ENCODE measurements at places on chromosomes 1 and 21. TPM values are rescaled to one million over a fixed set of nuclear protein-coding genes. Genes with fewer than 3 reads are reported as not detected.

IGSF5 gene
- total RNA-seq, result not detected

ATAD3B gene
- 120 TPM for total RNA-seq

DIRAS3 gene
- 2.1 TPM for total RNA-seq

CNIH3 gene
- 4.2 TPM for total RNA-seq

TFF2 gene
- not detected for total RNA-seq

FYB2 gene
- total RNA-seq, result 5.0 TPM

F13B gene
- not detected for total RNA-seq

TCP10L gene
- not detected for total RNA-seq

TSTD1 gene
- total RNA-seq, result 112 TPM

LMX1A gene
- total RNA-seq, result not detected

ABCG1 gene
- total RNA-seq, result 118 TPM

FCRL4 gene
- total RNA-seq, result not detected

TMOD4 gene
- not detected for total RNA-seq

GJA5 gene
- total RNA-seq, result 46.5 TPM

GRCh38 chr1:77218477-77219165 lies 609 bp downstream of the PIGK start:
- no peaks in the 10 kb centered on the region for H3K36me3 ChIP-seq
- H3K27ac ChIP-seq, result peak overlapping the region; percentile 88
- no peaks in the 10 kb centered on the region for H3K27me3 ChIP-seq
- H3K4me3 ChIP-seq, result peak overlapping the region; percentile 54
- H3K4me1 ChIP-seq, result peaks cover 11% of the 10 kb centered on the region

DNA sequence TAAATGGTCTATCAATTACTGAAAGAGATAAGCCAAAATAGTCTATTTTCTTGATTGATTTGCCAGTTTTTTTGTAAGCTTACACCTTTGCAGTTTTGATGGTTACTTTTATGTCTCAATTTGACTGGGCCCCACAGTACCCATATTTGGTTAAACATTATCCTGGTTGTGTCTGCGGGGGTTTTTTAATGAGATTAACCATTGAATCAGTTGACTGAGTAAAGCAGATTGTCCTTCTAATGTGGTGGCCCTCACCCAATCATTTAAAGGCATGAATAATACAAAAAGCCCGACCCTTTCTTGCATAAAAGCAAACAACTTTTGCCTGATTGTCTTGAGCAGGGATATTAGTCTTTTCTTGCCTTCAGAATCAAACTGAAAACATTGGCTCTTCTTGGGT lies 650.0 kb upstream of the RGS18 start:
- no peaks in the 10 kb centered on the region for H3K27me3 ChIP-seq
- no peak overlapping the region for H3K27ac ChIP-seq
- H3K36me3 ChIP-seq, result no peaks in the 10 kb centered on the region
- no peaks in the 10 kb centered on the region for H3K4me1 ChIP-seq
- no peak for DNase-seq

GRCh38 chr21:45809421-45809820 lies 165.9 kb downstream of the PCBP3 start:
- no peak for DNase-seq
- no peak overlapping the region for H3K4me3 ChIP-seq
- no peaks in the 10 kb centered on the region for H3K36me3 ChIP-seq
- H3K27ac ChIP-seq, result no peak overlapping the region
- H3K27me3 ChIP-seq, result no peaks in the 10 kb centered on the region

- no peaks in the 10 kb centered on the region for H3K27me3 ChIP-seq
- no peak overlapping the region for H3K4me3 ChIP-seq
- DNase-seq, result no peak
- H3K36me3 ChIP-seq, result no peaks in the 10 kb centered on the region
Observed at GRCh38 chr1:67441739-67442281, 11.6 kb upstream of the SERBP1 start.

- no peak overlapping the region for H3K4me3 ChIP-seq
- no peak overlapping the region for H3K27ac ChIP-seq
- H3K4me1 ChIP-seq, result peaks cover 15% of the 10 kb centered on the region
- H3K36me3 ChIP-seq, result no peaks in the 10 kb centered on the region
- peaks cover 18% of the 10 kb centered on the region for H3K27me3 ChIP-seq
Observed at GRCh38 chr1:205565799-205566198, 61.3 kb downstream of the CDK18 start.

- DNase-seq, result no peak
- H3K4me3 ChIP-seq, result no peak overlapping the region
Observed at GRCh38 chr1:158893654-158894053, 37.7 kb upstream of the PYHIN1 start.

- no peak for DNase-seq
- no peaks in the 10 kb centered on the region for H3K27me3 ChIP-seq
- no peak overlapping the region for H3K4me3 ChIP-seq
- no peak overlapping the region for H3K27ac ChIP-seq
- H3K4me1 ChIP-seq, result no peaks in the 10 kb centered on the region
Observed at GRCh38 chr21:31457675-31458074, 113.6 kb upstream of the TIAM1 start.

DNA sequence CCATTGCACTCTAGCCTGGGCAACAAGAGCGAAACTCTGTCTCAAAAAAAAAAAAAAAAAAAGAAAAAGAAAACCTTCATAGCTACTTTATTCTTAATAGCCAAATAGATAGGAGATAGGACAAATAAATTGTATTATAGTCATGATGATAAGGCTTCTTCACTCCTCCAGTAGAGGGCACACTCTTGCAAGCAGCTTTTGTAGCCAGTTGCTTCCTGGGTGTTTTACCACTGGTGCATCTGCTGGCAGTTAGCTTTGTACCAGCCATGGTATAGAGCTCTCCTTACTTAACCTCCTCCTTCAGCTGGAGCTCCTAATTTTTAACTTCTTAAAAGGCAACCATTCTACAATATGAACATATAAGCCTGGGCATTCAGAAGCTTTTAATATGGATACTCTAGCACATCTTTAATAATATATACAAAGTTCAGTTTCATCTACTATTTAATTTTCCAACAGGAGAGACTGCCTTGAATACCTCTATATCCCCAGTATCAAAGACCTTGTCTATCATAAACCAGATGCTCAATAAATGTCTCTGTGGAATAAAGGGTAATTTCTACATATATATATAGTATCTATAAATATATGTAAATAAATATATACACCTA lies 35.8 kb downstream of the EVI5 start:
- no peaks in the 10 kb centered on the region for H3K27me3 ChIP-seq
- H3K4me3 ChIP-seq, result no peak overlapping the region
- H3K36me3 ChIP-seq, result no peaks in the 10 kb centered on the region
- no peaks in the 10 kb centered on the region for H3K4me1 ChIP-seq
- no peak overlapping the region for H3K27ac ChIP-seq

DNA sequence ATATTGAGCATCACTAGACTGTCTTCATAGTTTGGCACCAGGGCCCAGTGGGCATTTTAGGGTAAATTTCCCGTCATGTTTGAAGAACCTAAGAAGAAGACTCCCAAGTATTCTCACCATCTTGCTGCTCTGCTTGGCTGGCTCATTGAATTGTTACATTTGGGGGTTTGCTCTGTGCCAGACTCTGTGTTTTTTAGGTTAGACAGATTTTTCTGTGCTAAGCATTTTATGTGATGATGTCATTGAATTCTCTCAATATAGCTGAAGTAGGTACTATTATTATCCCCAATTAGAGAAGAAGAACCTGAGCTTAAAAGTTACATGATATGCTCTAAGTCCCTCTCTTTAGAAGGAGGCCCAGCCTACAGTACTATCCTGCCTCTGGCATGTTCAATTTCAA lies 28.0 kb upstream of the DNASE2B start:
- H3K4me3 ChIP-seq, result no peak overlapping the region
- DNase-seq, result no peak
- H3K36me3 ChIP-seq, result no peaks in the 10 kb centered on the region
- H3K27ac ChIP-seq, result no peak overlapping the region
- peaks cover 8% of the 10 kb centered on the region for H3K4me1 ChIP-seq

GRCh38 chr1:8776104-8776503 lies 41.3 kb downstream of the RERE start:
- H3K4me3 ChIP-seq, result no peak overlapping the region
- H3K4me1 ChIP-seq, result no peaks in the 10 kb centered on the region
- H3K27me3 ChIP-seq, result no peaks in the 10 kb centered on the region

DNA sequence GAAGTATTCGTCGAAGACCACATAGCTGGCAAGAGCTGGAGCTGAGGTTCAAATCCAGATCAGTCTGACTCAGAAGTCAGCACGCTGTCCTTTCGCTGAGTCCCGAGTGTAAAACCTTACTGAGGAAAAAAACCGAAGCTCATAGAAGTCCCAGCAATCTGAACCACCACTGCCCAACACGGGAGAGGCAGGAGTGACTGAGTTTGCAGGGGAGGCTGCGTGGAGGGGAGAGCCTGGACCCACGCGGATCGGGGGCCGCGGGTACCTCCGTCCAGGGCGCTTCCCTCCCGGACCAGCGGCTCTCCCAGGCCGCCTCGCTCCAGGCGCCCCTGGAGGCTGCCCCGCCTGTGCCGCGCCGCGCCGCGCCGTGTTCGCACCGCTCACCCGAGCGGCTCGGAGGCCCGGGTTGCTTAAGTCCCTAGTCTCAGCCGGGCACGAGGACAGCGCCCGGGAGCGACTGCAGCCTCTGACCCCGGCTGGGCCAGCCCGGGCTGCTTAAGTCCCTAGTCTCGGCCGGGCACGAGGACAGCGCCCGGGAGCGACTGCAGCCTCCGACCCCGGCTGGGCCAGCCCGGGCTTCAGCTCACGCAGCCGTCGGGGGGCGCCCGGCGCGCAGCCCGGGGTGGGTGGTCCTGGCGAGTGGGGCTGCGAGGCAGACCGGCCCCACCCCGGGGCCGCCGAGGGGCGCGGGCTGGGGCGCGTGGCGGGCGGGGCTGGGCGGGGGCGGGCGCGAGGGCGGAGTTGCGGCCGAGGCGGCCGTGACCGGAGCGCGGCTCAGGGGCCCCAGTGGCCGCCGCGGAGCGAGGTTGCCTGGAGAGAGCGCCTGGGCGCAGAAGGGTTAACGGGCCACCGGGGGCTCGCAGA lies at the start of gene ADAMTSL4:
Gene ADAMTSL4, plus strand, starts transcription at position 777 of the 864 bp plus-strand sequence. CDS start 2,881 bp downstream, outside the sequence.
- H3K36me3 ChIP-seq, result no peaks in the 10 kb centered on the region
- no peaks in the 10 kb centered on the region for H3K27me3 ChIP-seq
- peak within 1 kb of the TSS; percentile 91 for H3K27ac ChIP-seq
- DNase-seq, result peak; percentile 95

GRCh38 chr1:160519642-160520435 lies 3.2 kb downstream of the SLAMF6 start:
- DNase-seq, result no peak
- H3K4me1 ChIP-seq, result no peaks in the 10 kb centered on the region
- H3K36me3 ChIP-seq, result no peaks in the 10 kb centered on the region
- H3K4me3 ChIP-seq, result no peak overlapping the region

GRCh38 chr1:70202173-70202758 lies 3.1 kb downstream of the LRRC40 start:
- no peaks in the 10 kb centered on the region for H3K27me3 ChIP-seq
- H3K36me3 ChIP-seq, result no peaks in the 10 kb centered on the region
- no peak overlapping the region for H3K4me3 ChIP-seq
- no peak overlapping the region for H3K27ac ChIP-seq
- DNase-seq, result no peak
- peaks cover 25% of the 10 kb centered on the region for H3K4me1 ChIP-seq

DNA sequence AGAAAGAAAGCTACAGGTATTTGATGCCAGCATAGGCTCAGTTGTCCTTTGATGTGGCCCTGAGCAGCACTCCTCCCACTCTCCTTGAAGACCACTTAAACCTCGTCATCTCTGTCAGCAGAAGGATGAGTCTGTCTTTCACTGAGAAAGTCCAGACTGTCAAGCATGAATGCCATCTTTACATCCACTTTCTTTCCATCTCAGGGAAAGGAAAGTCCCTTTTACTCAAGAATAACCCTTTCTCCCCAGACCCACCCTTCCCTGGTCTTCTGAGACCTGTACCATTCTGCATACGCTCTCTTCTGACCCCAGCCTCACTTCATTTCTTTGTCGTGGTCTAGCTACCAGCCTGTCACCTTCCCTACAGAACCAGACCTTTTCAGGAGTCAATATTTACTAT lies 4.0 kb upstream of the ELAPOR1 start:
- peaks cover 8% of the 10 kb centered on the region for H3K27me3 ChIP-seq
- H3K4me3 ChIP-seq, result no peak overlapping the region
- no peak overlapping the region for H3K27ac ChIP-seq
- H3K4me1 ChIP-seq, result peaks cover 16% of the 10 kb centered on the region
- no peaks in the 10 kb centered on the region for H3K36me3 ChIP-seq

GRCh38 chr1:32318127-32318869 lies 17.7 kb downstream of the MARCKSL1 start:
- H3K4me3 ChIP-seq, result no peak overlapping the region
- H3K27me3 ChIP-seq, result no peaks in the 10 kb centered on the region
- peaks cover 6% of the 10 kb centered on the region for H3K36me3 ChIP-seq

GRCh38 chr1:23453455-23454000 lies 29.0 kb upstream of the TCEA3 start:
- H3K27me3 ChIP-seq, result no peaks in the 10 kb centered on the region
- no peak overlapping the region for H3K4me3 ChIP-seq
- H3K36me3 ChIP-seq, result no peaks in the 10 kb centered on the region
- peak overlapping the region; percentile 66 for H3K27ac ChIP-seq
